ENCODE measurements at places on chromosomes 3 and 15.

DNA sequence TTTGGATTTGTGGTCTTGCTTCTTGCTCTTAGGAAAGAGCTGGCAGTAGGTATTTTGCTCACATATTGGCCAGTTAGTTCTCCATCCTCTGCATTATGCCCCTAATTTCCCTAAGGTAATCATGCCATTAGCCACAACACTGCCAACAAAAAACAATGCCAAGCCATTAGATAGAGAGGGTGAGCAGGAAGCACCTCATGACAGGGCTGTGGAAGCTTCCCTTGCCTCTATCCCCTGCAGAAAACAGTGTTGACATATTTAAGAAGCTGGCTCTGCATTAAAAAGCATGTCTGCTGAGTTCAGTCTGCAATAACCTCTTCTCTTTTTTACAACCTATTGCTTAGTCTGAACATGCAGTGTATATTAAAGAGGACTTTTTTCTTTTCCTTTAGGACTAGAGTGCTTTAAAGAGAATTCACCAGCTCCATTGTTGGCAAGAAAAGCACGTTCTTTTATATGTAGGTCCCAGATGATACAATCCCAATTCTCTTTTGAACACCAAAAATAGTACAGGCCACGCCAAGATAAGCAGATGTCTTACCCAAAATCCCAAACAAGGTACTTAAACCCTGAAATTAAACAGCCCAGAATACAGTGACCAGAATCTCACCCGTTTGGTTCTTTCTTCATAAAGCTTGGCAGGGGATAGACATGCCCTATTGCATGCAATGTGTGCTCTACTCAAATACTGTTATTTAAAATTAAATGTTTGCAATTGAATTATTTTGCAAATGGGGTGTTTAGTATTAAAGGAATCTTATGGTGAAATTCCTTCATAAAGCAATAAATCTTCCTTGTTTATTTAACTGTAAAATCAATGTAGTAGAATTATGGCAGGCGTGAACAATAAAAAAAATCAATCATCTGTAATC is 93.7 kb upstream of the UBE3A start:
- DNase-seq, result no peak

DNA sequence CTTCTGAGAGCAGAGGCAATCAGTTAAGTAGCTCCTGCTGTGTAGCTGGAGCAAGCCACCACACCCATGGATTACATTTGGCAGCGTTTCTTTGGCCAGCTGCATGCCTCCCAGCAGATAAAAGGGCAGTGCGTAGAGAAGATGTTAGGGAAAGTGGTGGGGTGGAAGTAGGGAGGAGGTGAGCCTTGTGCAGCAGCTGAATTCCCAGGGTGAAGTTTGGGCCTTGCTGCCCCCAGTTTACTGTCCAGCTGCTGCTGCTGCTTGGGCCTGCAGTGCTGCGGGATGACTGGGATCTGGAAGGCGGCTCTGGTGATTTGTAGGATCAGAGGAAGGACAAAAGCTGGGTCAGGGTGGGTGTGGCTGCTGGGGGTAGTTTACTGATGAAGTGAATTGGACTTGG is 318.7 kb upstream of the C2CD4B start:
- DNase-seq, result no peak

DNA sequence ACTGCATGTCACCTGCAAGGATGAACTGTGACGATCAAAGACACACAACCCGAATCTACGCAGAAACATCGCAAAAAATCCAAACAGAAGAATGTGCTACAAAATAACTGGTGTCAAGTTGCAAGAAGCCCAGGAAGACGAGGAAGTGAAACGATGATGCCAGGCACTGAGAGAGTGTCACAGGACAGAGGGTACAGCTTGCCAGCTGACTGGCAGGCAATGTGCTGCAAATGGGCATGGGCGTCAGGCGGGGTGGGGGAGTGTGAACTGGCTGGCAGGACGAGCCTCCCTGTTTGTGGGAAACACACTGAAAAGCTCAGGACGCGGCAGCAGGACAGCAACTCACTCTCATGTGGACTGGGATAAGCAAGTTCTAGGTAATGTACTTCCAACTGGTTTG is 28.9 kb upstream of the OCA2 start:
- DNase-seq, result no peak

DNA sequence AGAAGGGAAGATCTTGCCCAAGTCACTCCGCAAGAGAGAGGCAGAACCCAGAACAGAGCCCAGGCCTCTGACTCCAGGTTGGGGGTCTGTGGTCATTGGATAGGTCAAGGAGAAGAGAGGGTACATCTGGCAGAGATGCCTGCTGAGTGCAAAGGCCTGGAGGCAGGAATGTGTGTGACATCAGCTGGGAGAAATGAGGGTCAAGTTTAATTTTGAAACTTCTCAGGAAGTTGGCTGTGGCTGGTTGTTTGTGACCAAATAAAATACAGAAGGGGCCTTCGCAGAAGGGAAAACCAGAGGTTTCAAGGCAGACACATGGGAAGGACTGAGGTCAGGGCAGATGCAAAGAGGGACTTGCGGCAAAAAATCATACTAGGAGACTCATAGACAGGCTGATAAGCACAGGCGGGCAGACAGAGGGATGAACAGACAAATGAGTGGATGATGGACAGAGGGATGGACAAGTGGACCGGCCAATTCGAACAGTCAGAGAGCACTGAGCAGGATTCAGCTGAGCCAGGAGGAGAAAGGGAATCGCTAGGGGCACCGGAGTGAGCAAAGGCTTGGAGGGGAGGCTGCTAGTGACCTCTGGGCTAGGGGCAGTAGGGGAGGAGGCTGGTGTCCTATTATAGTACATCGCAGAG is 28.8 kb upstream of the CACNA2D2 start:
- DNase-seq, result no peak

- no peak for DNase-seq
These were observed 33.6 kb downstream of the ZNF280D start for GRCh38 chr15:56699743-56700142.

DNA sequence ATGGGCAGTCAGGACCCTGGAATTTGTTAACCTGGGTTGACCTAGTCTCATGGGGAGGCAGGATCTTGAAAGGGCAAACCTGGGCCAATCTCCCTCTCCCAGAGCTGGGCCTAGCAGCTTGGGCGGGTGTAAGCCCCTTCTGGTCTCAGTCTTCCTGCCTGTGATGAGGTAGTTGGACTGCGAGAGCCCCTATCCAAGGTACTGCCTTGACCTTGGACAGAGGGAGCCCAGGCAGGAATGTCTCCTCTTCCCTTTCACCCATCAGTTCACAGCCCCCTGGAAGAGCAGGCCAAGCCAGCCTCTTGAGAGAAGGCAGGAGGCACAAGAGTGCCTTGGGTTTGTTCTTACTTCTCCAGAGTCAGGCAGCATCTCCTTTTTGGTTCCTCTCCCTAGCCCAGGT is 24.7 kb upstream of the SEMA3F start:
- no peak for DNase-seq

DNA sequence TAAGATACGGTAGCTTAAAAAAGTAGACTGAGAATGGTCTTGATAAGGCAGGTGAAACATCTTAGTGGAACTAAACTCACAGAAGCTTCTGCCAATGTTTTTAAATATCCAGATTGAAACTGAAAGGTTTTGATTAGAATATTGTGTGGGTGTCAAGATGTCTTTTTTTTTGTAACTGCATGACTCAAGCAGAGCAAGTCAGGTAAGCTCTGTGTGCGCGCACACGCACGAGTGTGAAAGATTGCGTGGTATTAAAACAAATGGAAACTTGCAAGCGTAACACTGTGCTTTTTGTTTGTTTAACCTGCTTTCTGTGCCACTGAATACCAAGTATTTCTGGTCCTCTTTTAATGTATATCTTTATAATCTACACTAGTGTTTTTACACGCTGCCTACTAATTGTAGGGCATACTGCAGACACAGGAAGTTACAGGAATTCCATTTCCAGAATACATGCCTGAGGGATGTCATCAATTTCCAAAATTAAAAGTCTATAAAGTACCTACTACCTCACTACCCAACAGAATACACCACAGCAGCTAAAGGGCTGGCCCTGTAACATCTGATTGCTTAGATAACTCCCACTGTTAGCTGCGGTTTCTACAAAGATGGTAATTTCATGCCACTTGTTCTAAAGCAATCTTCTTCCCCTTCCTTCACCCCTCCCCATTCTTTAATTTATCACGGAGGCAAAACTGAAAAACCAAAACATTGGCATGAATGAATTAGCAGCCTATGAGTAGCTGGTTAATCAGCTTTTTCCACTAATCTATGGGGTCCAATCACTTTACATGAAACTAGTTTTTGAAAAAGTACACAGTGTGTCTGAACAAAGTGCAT is 472.8 kb downstream of the SHQ1 start:
- DNase-seq, result peak; percentile 69

- peak; percentile 93 for DNase-seq
These were observed at the start of the genes MST1 and RNF123 for GRCh38 chr3:49689046-49689907. Gene MST1 (minus strand): TSS chr3:49689474. CDS start chr3:49688691, 783 bp downstream. Gene RNF123 (plus strand): TSS chr3:49689557. CDS start chr3:49691166, 1,609 bp downstream.

DNA sequence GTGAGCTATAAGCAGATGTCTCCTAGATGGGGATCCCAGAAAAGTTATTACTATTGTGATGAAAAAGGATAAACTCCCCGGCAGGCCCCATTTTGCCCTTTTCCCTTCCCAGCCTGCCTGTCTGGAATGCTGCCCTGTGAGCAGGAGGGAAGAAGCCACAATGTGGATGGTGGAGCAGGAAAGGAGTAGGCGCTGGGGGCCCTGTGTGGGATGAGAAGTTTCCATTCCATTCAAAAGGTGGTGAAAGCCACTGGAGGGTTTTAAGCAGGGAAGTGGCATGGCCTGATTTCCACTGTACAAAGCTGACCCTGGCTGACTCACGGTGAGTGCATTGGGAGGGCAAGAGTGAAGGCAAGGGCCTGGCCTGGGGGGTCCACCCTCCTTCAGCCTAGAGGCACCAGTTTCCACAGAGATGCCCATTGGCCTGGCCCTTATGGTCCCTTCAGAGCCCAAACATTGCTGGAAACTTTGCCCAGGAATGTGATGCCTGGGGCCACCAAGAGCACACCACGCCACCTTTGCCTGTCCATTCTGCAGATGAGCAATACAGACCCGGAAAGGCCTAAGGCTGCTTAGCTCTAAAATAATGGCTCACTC is 206.9 kb downstream of the RPLP1 start:
- no peak for DNase-seq

GRCh38 chr3:69740103-69741021 is 1.1 kb downstream of the MITF start:
- no peak for DNase-seq

- DNase-seq, result no peak
These were observed 177.0 kb downstream of the OR4M2 start for GRCh38 chr15:22257047-22258008.

DNA sequence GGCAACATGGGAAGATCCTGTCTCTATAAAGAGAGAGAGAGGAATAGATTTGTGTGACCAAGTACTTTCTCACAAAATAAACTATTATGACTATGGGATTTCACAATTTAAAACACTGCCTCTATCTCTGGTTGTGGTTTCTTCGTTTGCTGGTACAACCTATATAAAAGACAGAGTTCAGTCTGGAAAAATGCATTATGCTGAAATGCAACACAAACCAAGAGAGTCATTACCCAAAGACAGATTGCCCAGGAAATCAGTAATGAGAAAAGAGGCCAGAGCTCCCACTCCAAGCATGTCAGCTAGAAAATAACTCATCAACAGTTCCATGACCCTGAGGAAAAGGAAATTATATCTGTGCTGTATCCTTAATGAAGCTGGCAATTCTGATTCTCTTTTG is 23.2 kb downstream of the GPR176 start:
- DNase-seq, result no peak

GRCh38 chr15:81828135-81828534 is 217.7 kb downstream of the MEX3B start:
- DNase-seq, result no peak

- no peak for DNase-seq
These were observed 256.8 kb upstream of the RARB start for GRCh38 chr3:25171118-25171807.

DNA sequence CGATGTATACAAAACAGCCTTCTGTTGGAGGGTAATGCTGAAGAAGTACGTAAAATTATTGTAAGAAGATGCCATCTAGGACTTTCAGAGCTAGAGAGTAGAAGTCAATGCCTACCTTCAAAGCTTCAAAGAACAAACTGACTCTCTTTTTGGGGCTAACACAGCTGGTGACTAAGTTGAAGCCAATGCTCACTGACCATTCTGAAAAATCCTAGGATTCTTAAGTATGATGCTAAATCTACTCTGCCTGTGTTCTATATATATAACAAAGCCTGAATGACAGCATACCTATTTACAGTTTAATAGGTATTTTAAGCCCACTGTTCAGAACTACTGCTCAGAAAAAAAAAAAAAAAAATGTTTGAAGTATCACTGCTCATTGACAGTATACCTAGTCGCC is 18.9 kb downstream of the ADPGK start:
- DNase-seq, result no peak

Measured in stimulated activated CD4-positive, alpha-beta T cell treated with anti-CD3 and anti-CD28 coated beads, Interleukin-4, amount 100 ng/mL, for 4 hours (primary cell).